ENCODE measurements at places on chromosomes 4 and X. TPM values are rescaled to one million over a fixed set of nuclear protein-coding genes. Genes with fewer than 3 reads are reported as not detected.

Gene C1QTNF7
- total RNA-seq, result not detected

Gene CITED1
- 0.78 TPM for total RNA-seq

Gene CENPVL3
- not detected for total RNA-seq

Gene IQSEC2
- total RNA-seq, result 0.26 TPM

Gene PSAPL1
- not detected for total RNA-seq

All from activated T-helper 1 cell treated with anti-CD3 and anti-CD28 coated beads, Interleukin-12 subunit alpha, Interleukin-12 subunit beta, Interleukin-2, Interleukin-4 antibody, amounts not matched to agents 30 ng/mL and 10 ng/mL and 1 ng/mL, durations not matched to agents 14 hours and 24 hours and 36 hours (primary cell).